ENCODE measurements at places on chromosomes 2 and 18.
A peak's percentile ranks its signal among the peaks of the same experiment; 100 is the strongest.

GRCh38 chr18:47893047-47893446, 37.4 kb downstream of the SMAD2 start:
- DNase-seq, result no peak

- peak; percentile 98 for DNase-seq
These were observed 111.4 kb downstream of the EIPR1 start for GRCh38 chr2:3265981-3266924.

GRCh38 chr2:101613056-101613704, 84.3 kb upstream of the MAP4K4 start:
- peak; percentile 66 for DNase-seq

DNA sequence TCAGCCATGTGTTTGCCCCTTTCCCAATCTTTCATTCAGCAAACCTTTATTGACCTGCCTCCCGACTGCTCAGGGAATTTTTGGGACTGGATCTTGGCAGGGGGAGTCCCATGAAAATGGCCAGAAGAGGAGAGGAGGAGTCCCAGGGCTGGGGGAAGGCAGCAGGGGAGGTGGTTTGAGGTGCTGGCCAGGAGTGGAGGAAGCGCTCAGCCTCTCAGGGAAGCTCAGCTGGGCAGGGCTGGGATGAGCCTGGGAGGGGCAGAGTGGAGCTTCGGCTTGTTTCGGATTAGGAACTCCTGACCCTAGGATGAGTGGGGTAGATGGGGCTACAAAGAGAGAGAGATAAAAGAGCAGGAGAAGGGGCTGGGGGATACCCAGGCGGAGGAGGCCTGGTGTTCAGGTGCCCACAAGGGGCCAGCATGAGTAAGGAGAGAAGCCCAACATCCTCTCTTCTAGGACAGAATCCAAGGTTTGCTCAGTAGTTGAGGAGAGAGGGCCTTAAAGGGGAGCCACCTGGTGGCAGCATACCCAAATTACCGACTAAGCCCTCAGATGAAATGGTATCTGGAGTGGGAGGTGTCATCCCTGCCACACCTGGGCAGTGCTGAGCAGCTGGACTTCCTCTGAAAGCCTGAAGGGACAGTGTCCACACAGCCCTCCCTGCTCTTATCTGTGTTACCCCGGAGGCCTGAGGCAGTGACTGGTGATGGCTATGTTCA, 91.1 kb downstream of the INHBB start:
- DNase-seq, result peak; percentile 68

DNA sequence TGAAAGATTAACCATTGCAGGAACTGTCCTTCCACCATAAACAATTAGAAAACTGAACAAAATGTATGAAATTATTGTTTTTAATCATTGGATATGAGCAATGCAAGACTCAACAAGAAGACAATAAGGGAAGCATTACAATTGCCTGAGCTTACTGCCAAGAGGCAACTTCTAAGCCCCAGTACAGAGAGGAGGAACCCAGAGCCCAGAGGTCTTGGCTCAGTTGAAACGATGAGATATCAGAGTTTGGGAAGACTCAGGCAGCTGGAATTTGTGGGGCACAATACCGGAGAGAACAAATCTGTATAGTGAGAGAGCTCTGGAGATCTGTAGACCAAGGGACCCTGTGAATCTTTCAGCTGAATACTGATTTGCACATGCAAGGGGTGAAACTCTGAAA, 80.6 kb upstream of the ZFP36L2 start:
- DNase-seq, result no peak

GRCh38 chr2:51698021-51698420, 666.1 kb upstream of the NRXN1 start:
- no peak for DNase-seq
